ENCODE measurements at places on chromosomes 2 and 18. TPM values are rescaled to one million over a fixed set of nuclear protein-coding genes. Genes with fewer than 3 reads are reported as not detected.
A peak's percentile ranks its signal among the peaks of the same experiment; 100 is the strongest.

DNA sequence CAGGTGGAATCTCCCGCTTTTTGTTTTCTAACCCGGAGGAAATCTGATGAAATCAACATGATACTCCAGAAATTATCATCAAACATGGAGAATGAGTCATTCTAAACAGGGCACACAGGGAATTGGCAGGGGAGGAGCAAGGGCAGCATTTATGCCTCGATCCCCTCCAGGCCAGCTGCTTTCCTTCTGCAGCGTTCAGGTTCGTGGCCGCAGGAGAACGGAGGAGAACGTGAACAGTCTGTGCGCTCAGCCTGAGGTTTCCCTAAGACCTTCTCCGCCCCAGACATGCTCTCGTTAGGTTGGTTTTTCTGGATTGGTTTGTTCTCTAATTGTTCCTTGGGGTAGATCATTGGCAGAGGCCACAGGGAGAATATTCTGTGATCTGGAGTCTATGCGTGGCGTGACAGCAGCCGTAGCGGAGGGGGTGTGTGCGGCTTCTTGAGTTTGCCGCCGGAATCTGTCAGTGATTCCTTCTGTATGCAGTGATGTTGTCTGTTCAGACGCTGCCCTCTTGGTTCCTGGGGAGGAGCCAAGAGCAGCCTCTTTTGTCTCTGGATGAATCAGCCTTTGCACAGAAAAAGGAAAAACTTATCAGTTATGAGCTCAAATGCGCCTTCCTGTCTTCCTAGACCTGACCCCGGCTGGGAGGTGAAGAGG lies 75.9 kb downstream of the SH3BP4 start:
- H3K36me3 ChIP-seq = no peaks in the 10 kb centered on the region
- no peak for DNase-seq
- H3K27me3 ChIP-seq = no peaks in the 10 kb centered on the region
- no peaks in the 10 kb centered on the region for H3K4me1 ChIP-seq
- H3K27ac ChIP-seq = no peak overlapping the region

DNA sequence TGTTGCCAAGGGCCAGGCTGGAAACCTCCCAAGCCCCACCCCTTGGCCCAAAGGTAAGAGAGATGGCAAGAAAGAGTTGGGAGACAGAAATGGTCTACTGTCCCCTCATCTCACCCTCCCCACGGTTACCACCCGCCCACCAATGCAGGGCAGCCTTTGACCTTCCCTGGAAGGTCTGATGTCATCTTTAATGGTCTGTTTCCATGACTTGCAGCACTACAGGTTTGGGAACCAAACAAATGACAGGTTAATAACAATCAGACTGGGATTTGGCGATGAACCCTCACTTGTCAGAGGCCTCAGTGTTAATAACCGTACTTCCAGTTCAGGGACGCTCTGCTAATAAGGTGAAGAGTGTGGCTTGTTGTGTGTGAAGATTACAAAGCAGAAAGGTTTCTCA lies 70.4 kb downstream of the MRO start:
- peaks cover 10% of the 10 kb centered on the region for H3K4me1 ChIP-seq
- no peak overlapping the region for H3K4me3 ChIP-seq
- H3K27ac ChIP-seq = no peak overlapping the region
- H3K36me3 ChIP-seq = no peaks in the 10 kb centered on the region

DNA sequence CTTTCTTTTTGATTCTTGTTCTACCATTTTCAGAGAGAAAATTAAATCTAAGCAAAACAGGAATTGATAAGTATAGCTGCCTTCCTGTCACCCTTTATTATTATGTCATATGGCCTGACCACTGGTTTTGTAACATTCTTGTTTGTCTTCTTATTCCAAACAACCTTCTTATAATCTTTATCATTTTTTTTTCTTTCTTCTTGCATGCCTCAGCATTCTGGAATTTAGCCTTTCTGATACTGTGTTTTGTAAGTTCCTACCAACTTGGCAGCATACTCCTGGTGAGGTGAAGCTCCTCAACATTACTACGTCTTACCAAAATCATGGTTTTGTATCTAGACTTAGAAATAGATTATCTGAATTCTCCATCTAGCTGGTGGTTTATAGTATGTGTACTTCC lies 199.2 kb downstream of the CAMKMT start:
- H3K4me1 ChIP-seq = no peaks in the 10 kb centered on the region
- DNase-seq = no peak
- H3K27me3 ChIP-seq = no peaks in the 10 kb centered on the region
- no peak overlapping the region for H3K27ac ChIP-seq
- H3K4me3 ChIP-seq = no peak overlapping the region
- H3K36me3 ChIP-seq = no peaks in the 10 kb centered on the region

- H3K36me3 ChIP-seq = no peaks in the 10 kb centered on the region
- H3K27ac ChIP-seq = peak overlapping the region; percentile 63
- H3K4me3 ChIP-seq = no peak overlapping the region
Measured at GRCh38 chr18:6487968-6488367, 73.3 kb upstream of the L3MBTL4 start.

- H3K27me3 ChIP-seq = no peaks in the 10 kb centered on the region
- no peaks in the 10 kb centered on the region for H3K36me3 ChIP-seq
- peak overlapping the region; percentile 84 for H3K27ac ChIP-seq
- no peak for DNase-seq
Measured at GRCh38 chr2:120787822-120788700, 52.4 kb downstream of the GLI2 start.

DNA sequence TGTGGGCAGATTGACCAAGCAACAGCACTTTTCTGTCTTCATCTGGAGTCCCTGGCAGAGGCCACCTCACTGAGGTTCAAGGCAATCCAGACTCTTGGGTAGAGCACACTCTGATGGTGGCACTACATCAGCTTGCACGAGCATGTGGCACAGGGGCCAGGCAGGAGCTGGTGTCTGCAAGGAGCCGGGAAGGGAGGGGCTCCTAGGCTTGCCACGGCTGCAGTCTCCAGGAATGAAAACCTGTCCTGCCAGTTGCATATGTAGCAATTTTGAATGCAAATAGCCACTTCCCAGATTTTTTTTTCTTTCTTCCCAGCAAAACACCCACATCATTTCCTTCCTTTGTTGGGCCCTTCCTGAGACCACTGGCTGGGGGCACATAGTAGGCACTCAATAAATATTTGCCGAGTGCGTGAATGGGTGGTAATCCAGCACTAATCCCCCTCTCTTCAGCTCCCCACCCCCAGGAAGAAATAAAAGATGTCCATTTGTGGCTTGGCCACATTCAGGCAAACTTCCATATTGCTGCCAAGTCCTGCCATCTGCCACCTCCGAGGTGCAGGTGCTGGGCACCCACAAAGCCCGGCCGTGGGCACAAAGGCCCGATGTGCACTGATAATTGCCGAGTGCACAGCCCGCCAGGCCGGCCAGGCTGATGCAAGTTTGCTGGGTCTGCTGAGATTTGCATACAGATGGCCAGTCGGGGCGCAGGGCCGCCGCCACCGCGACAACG lies 72.4 kb downstream of the MYCN start:
- H3K36me3 ChIP-seq = no peaks in the 10 kb centered on the region
- H3K27me3 ChIP-seq = no peaks in the 10 kb centered on the region
- H3K4me3 ChIP-seq = peak overlapping the region; percentile 46

DNA sequence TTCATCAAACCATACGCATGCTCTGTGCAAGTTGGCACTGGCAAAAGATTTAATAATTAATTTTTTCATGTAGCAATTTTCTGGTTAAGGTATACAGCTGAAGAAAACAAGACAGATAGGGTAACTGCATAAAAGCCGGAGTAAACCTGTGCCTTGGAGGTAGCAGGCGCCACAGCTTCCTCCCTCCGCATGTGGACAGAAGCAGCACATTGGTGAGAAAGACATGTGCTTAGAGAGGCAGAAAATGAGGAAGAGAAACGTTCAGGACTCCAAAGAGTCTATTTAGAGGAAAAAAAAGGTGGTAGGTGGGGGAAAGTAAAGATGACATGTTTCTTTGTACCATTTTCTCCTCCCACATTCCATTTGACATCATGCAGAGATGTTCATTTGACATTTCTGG lies 9.3 kb downstream of the ST6GAL2 start:
- DNase-seq = no peak
- H3K4me3 ChIP-seq = no peak overlapping the region
- H3K4me1 ChIP-seq = peaks cover 11% of the 10 kb centered on the region
- H3K27ac ChIP-seq = no peak overlapping the region

GRCh38 chr2:231396058-231396821 lies 730 bp downstream of the B3GNT7 start:
- peaks cover 32% of the 10 kb centered on the region for H3K4me1 ChIP-seq
- H3K27me3 ChIP-seq = no peaks in the 10 kb centered on the region
- no peaks in the 10 kb centered on the region for H3K36me3 ChIP-seq

GRCh38 chr2:72834596-72834995 lies 8.8 kb upstream of the EXOC6B start:
- no peak for DNase-seq
- no peaks in the 10 kb centered on the region for H3K36me3 ChIP-seq
- H3K4me1 ChIP-seq = no peaks in the 10 kb centered on the region
- no peaks in the 10 kb centered on the region for H3K27me3 ChIP-seq
- H3K4me3 ChIP-seq = no peak overlapping the region
- H3K27ac ChIP-seq = no peak overlapping the region

DNA sequence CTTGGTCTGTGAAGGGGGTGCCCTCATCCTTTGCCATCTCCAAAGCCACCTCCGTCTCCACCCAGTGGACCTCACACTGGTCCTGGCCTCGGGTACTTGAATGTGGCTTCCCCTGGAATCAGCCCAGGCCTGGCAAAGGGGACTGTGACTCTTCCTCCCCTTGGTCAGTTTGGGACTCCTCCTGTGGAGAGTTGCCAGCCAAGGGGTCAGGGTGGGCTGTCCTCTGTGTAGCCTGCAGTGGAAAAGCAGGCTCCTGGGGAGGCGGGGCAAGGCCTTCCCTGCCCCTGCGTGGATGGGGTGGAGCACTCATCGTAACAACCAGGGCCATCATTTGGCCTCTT lies 59.8 kb downstream of the INHBB start:
- H3K36me3 ChIP-seq = no peaks in the 10 kb centered on the region
- no peak overlapping the region for H3K4me3 ChIP-seq
- no peaks in the 10 kb centered on the region for H3K27me3 ChIP-seq
- H3K4me1 ChIP-seq = no peaks in the 10 kb centered on the region

GRCh38 chr2:134499307-134499926 lies 219.4 kb downstream of the TMEM163 start:
- DNase-seq = no peak
- no peak overlapping the region for H3K4me3 ChIP-seq
- H3K27me3 ChIP-seq = no peaks in the 10 kb centered on the region

DNA sequence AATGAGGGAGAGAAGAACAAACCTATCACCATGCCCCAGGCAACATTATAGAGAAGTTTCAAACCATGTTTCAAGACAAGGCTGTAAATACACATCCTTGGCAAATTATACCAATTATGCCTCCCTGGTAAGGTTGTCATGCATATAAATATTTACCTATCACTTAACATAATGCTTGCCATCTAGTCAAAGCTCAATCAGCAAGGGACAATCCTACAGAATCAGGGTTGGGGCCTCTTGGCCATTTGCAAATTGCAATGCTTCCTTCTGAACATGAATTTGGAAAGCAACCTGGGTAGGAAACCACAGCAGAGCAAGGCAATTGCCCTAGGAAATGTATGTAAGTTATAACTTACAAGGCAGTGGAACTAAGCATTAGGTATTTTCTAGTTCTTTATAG lies 907.2 kb upstream of the CDH2 start:
- H3K36me3 ChIP-seq = no peaks in the 10 kb centered on the region
- H3K4me1 ChIP-seq = no peaks in the 10 kb centered on the region
- H3K27me3 ChIP-seq = no peaks in the 10 kb centered on the region
- H3K4me3 ChIP-seq = no peak overlapping the region
- no peak for DNase-seq

DNA sequence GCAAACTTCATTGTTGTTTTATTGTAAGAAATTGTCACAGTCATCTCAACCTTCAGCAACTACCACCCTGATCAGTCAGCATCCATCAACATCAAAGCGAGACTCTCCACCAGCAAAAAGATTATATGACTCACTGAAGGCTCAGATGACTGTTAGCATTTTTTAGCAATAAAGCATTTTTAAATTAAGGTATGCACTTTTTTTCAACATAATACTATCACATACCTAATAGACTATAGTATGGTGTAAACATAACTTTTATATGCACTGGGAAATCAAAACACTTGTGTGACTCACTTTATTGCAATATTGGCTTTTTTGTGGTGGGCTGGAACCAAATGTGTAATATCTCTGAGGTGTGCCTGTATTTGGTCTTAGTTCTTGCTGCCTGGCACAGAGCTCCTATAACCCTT lies 15.6 kb downstream of the SCN1A start:
- H3K27me3 ChIP-seq = no peaks in the 10 kb centered on the region
- DNase-seq = no peak
- peaks cover 4% of the 10 kb centered on the region for H3K4me1 ChIP-seq
- H3K27ac ChIP-seq = no peak overlapping the region

DNA sequence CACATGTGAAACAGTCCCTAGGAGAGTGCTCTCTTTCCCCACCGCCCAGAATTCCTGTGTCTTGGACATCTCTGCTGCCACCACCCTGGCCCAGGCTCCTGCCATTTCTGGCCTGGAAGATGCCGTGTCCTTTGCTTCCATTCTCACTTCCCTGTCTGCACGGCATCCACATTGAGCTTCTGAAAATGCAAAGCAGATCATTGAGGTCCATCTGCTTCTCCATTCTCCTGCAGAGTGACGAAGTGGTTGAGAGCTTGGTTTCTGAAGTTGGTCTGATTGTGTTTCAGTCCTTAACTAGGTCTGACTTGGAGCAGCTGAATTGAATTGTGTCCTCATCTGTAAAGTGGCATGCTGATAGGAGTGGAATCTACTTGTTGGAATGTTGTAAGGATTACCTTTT lies 98.7 kb upstream of the MGAT5 start:
- H3K4me3 ChIP-seq = no peak overlapping the region
- peaks cover 17% of the 10 kb centered on the region for H3K4me1 ChIP-seq
- no peak for DNase-seq
- no peaks in the 10 kb centered on the region for H3K27me3 ChIP-seq

- no peaks in the 10 kb centered on the region for H3K36me3 ChIP-seq
- H3K4me3 ChIP-seq = no peak overlapping the region
- no peaks in the 10 kb centered on the region for H3K27me3 ChIP-seq
- no peak overlapping the region for H3K27ac ChIP-seq
- no peaks in the 10 kb centered on the region for H3K4me1 ChIP-seq
Measured at GRCh38 chr2:11592671-11593574, 59.1 kb downstream of the GREB1 start.

SNED1 gene
- total RNA-seq = 1.1 TPM

CFAP210 gene
- total RNA-seq = 0.08 TPM

WNT10A gene
- not detected for total RNA-seq

FTCDNL1 gene
- total RNA-seq = 3.3 TPM

HNMT gene
- 3.4 TPM for total RNA-seq

MATN3 gene
- 6.4 TPM for total RNA-seq

LIMS3 gene
- total RNA-seq = 0.31 TPM

KIAA2012 gene
- total RNA-seq = 0.03 TPM
